ENCODE measurements at places on chromosomes 4 and X.

GRCh38 chr4:81335122-81335912, 120.3 kb upstream of the PRKG2 start:
- DNase-seq: no peak

DNA sequence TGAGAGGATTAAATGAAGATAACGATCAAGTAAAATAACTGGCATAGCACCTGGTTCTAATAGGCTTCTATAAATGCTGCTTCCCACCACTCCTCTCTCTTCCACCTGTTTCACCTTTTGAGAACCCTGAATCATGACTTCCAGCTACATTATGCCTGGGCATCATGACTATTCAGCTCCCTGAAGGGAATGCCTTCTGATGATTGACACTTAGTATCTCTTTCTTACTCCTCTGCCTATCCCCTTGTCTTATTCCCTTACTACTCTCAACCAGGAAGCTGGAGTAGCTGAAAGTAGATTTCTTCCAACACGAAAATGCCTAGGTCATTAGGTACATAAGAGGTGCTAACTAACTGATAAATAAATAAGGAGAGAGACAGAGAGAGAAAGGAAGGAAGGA, 24.7 kb upstream of the CXCL8 start:
- no peak for DNase-seq

DNA sequence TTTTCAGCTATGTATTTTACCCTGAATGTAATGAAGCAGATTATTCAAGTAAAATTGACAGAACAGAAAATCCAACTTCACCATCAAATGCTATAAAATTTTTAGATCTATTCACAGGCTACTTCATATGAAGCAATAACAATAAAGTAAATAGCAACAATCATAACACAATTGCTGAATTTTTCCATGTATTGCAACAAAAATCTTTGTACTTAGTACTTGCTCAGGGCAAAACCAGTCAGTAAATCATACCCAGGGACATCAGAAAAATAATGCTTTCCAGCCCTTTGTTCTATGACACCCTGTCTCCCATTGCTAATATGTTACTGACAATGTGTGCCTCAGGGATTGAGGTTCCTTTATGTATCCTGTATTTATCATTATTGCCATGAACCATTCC, 15.5 kb downstream of the TNIP3 start:
- DNase-seq: no peak

DNA sequence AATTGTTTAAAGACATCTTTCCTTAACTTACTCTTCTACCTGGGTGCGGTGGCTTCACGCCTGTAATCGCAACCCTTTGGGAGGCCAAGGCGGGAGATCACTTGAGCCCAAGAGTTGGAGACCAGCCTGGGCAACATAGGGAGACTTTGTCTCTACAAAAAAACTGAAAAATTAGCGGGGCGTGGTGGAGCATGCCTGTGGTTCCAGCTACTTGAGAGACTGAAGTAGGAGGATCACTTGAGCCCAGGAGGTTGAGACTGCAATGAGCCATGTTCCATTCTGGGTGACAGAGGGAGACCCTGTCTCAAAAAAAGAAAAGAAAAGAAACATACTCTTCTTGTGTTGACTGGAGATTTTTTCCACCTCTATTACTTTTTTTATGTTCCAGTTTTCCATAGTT, 181.9 kb downstream of the RAPGEF2 start:
- DNase-seq: no peak

GRCh38 chr4:89296399-89296798, 11.2 kb downstream of the GPRIN3 start:
- no peak for DNase-seq

GRCh38 chrX:80648023-80648422, 161.7 kb downstream of the BRWD3 start:
- no peak for DNase-seq

GRCh38 chr4:139658586-139659382, 6.8 kb upstream of the MGST2 start:
- no peak for DNase-seq

GRCh38 chr4:39571054-39571453, 43.8 kb upstream of the UGDH start:
- DNase-seq: no peak

All from stimulated activated CD4-positive, alpha-beta T cell treated with anti-CD3 and anti-CD28 coated beads, Interleukin-12 subunit alpha, Interleukin-12 subunit beta, amount 100 ng/mL, for 24 hours (primary cell).